Suprapubic skin (tissue), 4 donors: ENCODE measurements at places on chromosomes 6 and 20. TPM values are rescaled to one million over a fixed set of nuclear protein-coding genes. Genes with fewer than 3 reads are reported as not detected.

GRCh38 chr6:112343977-112344376 is 3.2 kb upstream of the RFPL4B start:
- no peaks in the 10 kb centered on the region for H3K36me3 ChIP-seq
- H3K4me3 ChIP-seq, result no peak overlapping the region
- DNase-seq, result no peak
- no peak overlapping the region for H3K27ac ChIP-seq
- H3K4me1 ChIP-seq, result no peaks in the 10 kb centered on the region
- H3K27me3 ChIP-seq, result no peaks in the 10 kb centered on the region

DNA sequence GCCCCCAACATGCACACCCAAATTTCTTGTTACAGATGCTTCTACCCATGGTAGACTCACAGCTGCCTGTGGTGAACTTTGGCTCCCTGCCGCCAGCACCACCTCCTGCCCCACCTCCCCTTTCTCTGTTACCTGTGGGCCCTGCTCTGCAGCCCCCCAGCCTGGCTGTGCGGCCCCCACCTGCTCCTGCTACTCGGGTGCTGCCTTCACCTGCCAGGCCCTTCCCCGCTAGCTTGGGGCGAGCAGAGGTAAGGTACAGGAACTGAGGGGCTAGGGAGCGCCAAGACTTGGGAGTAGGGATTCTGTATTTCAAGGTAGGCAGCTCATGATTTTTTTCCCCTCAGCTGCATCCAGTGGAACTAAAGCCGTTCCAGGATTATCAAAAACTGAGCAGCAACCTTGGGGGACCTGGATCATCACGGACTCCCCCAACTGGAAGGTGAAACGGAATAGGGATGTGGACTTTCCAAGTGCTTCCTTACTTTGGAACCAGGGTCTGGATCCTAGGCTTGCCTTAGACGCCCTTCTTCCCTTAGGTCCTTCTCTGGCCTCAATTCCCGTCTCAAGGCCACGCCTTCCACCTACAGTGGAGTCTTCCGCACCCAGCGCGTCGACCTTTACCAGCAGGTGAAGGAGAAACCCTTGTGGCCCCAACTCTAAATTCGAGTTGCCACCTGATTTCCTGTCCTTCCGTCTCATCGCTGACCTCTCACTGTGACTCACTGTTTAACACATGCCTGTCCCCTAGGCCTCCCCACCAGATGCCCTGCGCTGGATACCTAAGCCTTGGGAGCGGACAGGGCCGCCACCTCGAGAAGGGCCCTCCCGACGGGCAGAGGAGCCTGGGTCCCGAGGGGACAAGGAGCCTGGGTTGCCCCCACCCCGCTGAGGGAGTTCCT is 15.5 kb downstream of the BAG6 start:
- no peak overlapping the region for H3K27ac ChIP-seq

Gene CALHM5
- 1.1 TPM for total RNA-seq

Gene LHFPL5
- not detected for total RNA-seq

DNA sequence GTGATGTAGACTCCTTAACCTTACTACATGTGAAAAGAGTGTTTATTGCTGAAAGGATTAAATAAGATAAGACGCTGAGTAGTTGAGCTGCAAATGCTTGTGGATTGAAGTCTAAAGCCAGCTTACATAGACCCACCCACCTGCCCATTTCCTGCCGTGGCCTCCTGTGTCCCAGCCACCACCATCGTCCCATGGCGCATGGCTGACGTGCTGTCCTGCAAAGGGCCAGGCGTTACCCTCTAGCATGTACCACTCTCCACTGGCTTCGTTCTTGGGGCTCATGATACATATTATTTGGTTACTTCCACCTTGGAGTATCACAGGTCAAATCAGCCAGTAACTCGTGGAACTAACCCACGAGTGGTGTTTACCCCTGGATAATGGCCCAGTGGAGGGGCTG is 181.8 kb downstream of the CDH4 start:
- peaks cover 34% of the 10 kb centered on the region for H3K27me3 ChIP-seq
- no peaks in the 10 kb centered on the region for H3K4me1 ChIP-seq
- no peak overlapping the region for H3K4me3 ChIP-seq
- H3K36me3 ChIP-seq, result no peaks in the 10 kb centered on the region
- no peak for DNase-seq
